Colonic mucosa (tissue), 4 donors: ENCODE measurements at places on chromosomes 4 and X. TPM values are rescaled to one million over a fixed set of nuclear protein-coding genes. Genes with fewer than 3 reads are reported as not detected.

DNA sequence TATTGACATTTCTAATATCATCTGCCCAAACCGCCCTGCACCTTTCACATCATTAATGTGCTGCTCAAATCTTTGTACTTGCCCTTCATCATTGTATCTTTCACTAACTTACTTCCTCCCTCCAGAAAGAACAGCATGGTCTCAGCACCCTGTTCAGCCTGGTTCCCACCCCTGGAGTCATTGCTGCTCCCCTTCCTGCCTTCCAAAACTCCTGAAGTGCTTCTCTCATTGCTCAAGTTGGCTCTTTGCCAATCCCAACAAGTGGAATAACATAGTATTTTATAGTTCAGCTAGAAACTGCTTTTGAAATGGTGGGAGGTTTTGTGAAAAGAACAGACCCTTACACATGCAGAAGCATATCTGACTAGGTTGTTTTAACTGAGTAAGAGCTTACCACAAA lies 14.0 kb upstream of the TTC29 start:
- no peak for DNase-seq

DNA sequence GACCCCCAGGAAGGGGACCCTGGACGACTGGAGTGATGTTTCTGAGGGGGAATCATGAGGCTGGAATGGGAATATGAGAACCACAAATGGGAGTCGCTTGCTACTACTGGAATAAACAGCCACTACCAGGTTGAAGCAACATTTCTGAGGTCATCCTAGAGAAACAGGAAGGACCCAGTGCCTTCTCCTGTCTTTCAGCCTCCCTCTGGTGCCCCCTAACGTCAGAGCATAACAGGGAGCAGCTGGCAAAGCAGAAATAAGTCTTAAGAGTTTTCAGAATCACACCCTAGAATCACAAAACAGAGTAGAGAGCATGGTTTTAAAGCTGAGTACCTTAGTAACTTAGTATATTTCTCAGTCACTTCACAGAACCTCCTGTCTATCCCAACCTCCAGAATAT lies 347.8 kb upstream of the PITX2 start:
- peak; percentile 70 for DNase-seq

DNA sequence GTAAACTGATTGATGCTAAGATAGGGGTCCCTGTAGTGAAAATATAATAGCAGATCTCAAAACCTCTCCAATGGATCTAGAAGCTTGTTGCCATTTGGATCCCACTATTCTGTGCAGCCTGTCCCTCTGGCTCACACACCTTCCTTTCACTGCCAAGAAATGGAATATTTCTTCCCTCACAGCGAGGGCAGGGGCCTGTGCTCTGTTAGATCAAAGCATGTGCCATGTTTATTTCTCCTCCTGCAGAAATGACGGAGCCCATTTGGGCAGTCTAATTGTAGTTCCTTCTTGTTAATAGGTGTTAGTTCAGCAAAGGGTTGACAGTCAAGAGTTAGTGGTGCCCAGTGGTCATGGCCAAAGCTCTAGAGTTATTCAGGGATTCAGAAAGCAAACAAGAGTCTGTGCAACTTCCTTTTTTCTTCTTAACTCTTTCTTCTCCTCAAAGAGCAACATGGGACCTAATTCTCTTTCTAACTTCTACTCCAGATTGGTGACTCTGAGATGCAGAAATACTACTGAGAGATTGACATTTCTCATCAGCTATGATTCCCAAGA lies 106.8 kb downstream of the STOX2 start:
- no peak for DNase-seq

DNA sequence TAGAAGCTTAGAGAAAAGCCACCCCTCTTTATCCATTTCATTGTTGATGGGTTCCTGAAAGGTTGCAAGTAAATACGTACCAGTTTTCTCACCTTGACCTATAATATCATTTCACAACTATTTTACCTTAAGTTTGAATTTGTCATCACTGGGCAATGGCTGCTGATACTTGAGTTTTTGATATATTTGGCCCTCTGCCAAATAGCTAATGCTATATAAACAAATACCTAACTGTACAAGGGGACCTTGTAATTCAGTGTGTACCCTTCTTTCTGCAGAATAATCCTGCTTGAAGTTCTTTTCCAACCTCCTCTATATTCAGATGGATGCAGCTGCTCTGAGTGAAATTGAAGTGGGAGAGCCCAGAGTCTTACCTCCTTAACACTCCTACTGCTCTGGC lies 19.0 kb upstream of the GLUD2 start:
- no peak for DNase-seq

GRCh38 chr4:17535242-17535641 lies 20.3 kb downstream of the CLRN2 start:
- DNase-seq, result no peak

DNA sequence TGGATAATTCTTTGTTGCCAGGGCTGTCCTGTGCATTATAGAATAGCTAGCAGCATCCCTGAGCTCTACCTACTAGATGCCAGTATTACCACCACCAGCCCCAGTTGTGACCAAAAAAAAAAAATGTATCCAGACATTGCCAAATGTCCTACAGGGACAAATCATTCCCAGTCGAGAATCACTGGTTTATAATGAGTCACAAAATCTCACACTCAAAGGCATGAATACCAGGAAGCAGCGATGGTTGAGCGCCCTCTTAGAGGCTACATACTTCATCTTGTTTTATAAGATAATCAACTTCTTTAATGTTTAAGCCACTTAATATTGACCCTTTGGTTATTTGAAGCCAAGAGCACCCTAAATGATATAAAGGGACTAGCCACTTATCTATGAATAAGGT lies 297.3 kb downstream of the DHX15 start:
- DNase-seq, result no peak

DNA sequence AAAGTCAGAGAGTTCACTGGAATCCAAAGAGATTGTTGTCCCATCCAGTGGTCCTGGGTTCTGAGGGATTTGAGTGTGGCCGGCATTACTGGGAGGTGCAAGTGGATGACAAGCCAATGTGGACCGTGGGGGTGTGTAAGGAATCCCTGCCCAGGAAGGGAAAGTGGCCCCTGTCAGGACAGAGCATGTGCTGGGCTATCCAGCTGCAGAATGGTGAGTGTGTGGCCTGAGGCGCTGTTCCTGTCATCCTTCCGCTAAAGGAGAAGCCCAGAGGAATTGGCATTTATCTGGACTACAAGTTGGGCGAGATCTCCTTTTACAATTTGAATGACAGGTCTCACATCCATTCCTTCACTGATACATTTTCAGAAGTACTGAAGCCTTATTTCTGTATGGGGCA lies 20.4 kb upstream of the TRIM60 start:
- DNase-seq, result no peak

- DNase-seq, result no peak
These were observed 1308.6 kb downstream of the ARAP2 start for GRCh38 chr4:34935739-34936138.

DNA sequence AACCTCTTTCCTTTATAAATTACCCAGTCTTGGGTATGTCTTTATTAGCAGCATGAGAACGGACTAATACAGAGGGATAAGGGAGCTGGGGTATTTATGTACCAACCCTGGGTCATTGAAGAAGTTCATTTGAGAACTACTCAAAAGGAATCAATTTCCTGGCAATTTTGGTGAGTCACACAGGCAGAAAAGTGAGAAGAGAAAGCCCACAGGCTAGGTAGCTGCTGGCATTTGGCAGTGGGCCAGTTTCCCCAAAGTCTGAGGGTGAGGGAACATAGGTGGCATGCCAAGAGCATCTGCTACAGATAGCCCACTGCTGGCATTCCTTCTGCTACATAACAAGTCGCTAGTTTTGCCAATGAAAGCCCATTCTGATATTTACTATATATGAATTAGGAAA lies 411.2 kb downstream of the MID1IP1 start:
- DNase-seq, result no peak

DNA sequence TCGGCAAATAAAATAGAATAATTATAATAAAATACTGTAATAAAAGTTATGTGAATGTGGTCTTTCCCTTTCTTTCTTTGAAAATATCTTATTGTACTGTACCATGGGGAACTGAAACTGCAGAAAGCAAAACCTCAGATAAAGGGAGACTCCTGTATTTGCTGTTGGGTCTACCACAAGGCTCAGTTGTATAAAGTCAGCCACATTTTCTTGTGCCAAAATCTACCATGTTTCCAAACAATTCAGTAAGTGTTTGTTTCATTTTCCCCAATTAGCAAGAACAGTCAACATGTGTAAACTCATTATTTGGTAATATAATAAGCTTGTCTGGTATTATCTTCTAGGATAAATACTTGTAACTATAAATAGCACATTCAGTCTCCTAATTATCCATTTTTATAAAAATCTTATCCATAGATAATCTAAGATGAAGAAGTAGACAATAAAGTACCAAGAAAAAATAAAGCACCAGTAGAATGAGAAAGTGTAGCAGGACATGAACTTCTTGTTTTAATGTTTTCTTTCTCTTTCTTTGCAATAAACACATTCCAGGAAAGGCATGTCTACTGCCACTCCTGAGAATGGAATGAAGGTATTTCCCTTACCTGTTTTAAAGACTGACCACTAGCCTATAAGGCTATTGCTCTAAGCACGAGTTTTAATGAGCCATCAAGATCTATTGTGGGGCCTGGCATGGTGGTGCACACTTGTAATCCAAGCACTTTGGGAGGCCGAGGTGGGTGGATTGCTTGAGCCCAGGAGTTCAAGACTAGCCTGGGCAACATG lies 15.0 kb upstream of the OTUD4 start:
- DNase-seq, result no peak

DNA sequence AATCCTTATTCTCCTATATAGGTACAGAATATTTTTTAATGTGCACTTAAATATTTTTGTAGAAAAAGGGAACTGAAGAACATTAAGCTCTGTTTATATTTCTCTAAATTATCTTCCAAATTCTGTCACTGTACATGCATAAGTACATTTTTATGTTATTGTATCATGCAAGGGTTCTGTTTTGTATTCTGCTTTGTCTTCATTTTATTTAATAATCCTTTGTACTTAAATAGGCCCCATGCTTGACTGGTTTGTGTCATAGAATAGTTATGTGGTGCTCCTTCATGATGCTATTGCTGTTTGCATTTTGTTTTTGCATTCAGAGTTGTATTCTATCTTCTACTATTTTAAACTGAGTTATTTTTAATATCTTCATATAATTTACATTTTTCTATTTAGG lies 111.9 kb upstream of the EDNRA start:
- DNase-seq, result no peak

- no peak for DNase-seq
These were observed 1.3 kb upstream of the CXorf65 start for GRCh38 chrX:71107762-71108360.

DNA sequence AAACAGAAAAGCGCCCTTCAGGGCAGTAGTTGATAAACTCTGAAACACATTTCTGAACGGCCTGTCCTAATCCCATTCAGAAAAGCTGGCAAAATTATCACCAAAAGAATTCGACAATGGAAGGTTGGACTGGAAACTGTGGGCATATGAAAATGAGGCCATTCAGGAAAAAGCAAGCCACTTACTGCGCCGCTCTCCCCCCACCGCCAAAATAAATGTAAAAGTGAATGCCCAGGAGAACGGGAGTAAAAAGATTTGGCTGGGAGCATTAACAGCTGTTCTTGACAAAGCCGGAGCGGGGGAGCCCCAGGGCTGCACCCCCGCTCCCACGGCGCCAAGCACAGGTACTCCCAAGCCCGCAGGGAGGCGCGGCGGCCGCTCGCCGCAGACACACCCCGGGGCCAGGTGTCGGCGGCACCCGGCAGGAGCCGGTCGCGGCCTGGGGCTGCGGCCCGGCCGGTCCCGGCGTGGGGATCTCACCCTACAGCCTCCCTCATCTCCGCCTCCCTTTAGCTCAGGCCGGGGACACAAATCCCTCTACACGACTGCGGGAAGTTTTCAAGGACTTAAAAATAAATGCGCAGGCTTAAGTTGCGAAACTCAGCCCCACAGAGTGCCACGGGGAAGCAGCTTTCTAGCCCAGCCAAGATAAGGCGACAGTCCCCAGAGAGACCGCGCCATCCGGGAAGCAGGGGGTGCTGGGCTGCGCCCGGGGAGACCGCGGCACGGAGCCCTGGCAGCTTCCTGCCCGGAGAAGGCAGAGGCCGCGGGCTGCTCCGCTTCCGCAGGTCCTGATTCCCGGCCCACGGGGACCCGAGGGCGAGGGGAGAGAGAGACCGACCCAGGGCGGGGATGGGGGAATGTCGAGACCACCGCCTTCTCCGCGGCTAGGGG lies 593 bp downstream of the SH3RF1 start:
- DNase-seq, result peak; percentile 63

- DNase-seq, result no peak
These were observed 80.5 kb upstream of the GPR34 start for GRCh38 chrX:41608244-41608643.

GRCh38 chr4:153427363-153428071 lies 38.6 kb upstream of the TMEM131L start:
- DNase-seq, result no peak

GRCh38 chrX:153812220-153812619 lies 17.8 kb downstream of the SSR4 start:
- no peak for DNase-seq

- no peak for DNase-seq
These were observed 15.4 kb downstream of the ANXA3 start for GRCh38 chr4:78566834-78567499.

DNA sequence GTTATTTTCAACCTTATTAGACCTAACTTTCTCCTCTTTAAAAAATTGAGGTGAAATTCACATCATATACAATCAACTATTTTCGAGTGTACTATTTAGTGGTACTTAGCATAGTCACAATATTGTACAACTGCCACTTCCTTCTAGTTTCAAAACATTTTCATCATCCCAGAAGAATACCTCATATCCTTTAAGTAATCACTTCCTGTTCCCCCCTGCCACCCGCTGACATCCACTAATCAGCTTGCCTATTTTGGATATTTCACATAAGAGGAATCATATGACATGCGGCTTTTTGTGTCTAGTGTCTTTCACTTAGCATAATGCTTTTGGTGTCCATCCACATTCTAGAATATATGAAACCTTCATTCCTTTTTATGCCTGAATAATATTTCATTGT lies 10.0 kb upstream of the PPA2 start:
- no peak for DNase-seq

RAB9A gene
- total RNA-seq, result 67.1 TPM

GASK1B gene
- total RNA-seq, result 13.6 TPM

MAGEA12 gene
- total RNA-seq, result 0.20 TPM

HSD17B10 gene
- 78.7 TPM for total RNA-seq

NAA11 gene
- total RNA-seq, result not detected

NOX1 gene
- 84.6 TPM for total RNA-seq

UGT2B17 gene
- total RNA-seq, result 639 TPM

SLC10A6 gene
- 0.58 TPM for total RNA-seq

RAI2 gene
- 1.7 TPM for total RNA-seq

SSX4 gene
- not detected for total RNA-seq
